ENCODE measurements at places on chromosomes 5 and 9.

DNA sequence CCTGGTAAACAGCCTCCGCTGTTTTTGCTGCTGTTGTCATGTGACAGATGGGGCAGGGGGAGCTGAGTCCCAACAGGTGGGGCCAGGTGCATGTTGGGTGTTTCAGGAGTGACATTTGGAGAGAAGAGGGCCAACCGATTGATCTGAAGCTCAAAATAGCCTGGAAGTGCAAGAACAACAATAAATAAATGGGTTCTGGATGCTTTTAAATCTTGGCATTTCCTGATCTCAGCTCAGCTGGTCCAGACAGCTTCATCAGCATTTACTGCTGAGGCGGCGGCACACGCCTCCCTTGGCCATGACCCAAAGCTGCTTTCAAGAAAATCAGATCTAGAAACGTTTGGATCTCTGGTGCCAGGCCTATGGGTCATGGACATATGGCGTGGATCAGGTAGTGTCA is 70.5 kb downstream of the PPARGC1B start:
- DNase-seq = no peak

DNA sequence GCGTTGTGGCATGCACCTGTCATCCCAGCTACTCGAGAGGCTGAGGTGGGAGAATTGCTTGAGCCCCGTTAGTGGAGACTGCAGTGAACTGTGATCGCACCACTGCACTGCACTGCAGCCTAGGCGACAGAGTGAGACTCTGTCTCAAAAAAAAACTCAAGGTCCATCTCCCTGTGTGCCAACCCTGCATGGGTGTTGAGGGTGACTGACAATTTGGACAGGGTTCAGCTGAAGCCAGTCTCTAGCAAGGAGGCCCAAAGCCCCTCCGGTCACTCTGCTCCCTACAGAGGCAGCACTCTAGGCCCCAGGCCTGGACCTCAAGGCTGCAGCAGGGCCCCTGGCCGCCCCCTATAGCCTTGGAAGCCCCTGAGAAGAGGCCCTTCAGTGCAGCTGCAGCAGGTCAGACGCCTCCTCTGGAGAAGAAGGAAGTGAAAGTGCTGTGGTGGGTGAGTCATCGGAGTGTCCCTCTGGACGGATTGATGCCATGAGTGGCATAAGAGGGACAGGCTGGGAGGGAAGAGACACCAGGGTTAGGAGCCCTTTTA is 39.2 kb upstream of the NEK6 start:
- DNase-seq = no peak

GRCh38 chr5:89850513-89850865 is 559.1 kb downstream of the CETN3 start:
- no peak for DNase-seq

GRCh38 chr9:137448602-137448962 is 7.4 kb upstream of the ENTPD8 start:
- DNase-seq = no peak

DNA sequence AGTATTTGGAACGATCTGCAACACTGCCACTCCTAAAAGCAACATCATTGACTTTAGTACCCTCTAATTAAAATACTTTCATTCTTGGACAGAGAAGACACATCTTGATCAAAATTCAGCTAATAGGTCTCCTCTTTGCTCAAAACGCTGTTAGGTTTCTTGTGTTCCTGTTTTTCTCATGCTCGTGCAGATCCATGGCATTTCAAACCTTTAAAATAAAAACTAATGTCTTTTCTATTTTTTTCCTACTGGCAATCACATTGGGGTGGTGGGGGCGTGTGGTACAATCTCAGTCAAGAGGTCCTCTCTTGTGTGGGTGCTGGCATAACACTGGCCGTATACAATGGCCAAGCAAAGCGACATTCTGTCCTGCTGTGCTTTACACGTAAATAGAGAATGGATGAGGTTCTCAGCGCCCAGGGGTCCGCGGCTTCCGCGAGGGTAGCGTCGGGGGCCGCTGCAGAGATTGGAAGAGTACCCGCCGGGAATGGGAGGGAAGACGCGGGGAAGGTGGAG is 315 bp upstream of the GPR150 start:
- DNase-seq = no peak

- no peak for DNase-seq
Observed at GRCh38 chr9:136831002-136831719, 11.1 kb upstream of the AJM1 start.

DNA sequence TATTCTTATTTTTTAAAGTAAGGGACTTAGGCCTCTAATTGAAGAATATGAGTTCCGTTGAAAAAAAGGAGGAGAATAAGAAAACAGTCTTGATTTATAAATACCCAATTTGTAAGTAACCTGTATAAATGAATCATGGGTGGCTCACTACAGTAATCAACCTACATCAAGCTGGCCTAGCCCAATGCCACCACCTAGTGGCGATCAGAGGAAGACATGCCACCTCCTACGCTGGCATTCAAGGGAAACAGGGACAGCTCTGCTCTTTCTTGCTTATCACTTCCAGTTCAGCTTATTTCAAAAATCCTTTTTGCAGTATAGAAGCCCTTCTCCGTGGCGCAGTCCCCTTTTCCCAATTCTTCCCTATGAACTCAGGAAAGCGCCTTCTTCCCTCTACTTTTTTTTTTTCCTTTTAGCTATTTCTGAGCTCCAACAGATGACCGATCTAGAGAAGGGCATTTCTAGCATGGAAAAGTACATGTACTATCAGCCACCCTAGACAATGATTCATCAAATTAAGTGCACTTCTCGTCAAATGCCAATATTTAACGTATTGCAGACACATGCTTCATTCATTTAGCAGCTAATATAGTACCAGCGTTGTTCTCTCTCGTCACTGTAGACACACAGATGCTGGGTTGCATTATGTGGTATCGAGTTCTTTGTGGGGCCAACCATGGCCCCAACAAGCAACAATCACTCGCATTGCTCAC is 28.3 kb downstream of the PTPN3 start:
- peak; percentile 29 for DNase-seq

DNA sequence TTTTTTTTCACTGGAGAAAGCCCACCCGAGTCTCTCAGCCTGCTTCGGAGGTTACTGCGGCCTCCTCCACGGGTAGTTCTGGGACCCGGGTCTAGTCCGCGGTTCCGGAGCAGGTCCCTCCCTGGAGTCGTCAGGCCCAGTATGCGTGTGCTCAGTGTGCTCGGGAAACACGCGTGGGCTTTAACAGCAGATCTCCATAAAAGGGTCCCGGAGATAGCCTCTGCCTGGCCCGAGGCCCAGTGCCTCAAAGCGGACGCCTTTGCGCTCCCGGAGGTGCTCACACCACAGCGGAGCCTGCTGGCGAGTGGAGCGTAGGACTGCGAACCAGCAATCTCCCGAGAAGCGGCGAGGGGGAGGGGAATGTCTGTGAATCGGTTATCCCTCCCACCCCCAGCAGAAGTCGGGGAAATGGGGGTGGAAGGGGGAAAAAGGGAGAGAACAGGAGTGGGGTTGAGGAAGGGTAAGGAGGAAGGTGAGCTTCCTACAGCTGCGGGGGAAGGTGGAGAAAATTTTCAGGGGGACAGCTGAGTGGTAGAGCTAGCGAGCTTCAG is 28.7 kb downstream of the CDKN2A start:
- no peak for DNase-seq

DNA sequence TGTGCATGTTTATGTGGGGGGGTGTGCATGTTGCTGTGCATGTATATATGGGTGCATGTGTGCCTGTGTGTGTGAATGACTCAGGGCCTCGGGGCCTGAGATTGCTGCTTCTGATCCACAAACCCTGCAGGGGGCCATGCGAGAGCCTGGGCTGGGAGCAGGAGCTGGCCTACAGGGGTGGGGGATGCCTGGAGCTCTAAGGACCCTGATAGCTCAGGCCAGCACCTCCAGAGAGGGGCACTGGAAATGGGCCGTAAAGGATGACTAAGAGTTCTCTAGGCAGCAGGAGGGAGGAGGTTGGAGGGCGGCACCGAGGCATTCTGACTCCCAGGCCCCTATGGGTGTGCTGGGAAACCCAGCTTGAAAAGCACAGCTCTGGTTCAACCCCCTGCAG is 6.9 kb upstream of the UBAC1 start:
- no peak for DNase-seq
